ENCODE measurements at places on chromosomes 13 and 19. TPM values are rescaled to one million over a fixed set of nuclear protein-coding genes. Genes with fewer than 3 reads are reported as not detected.

MAG gene
- not detected for total RNA-seq

C1QTNF9B gene
- not detected for total RNA-seq

ESD gene
- 41.7 TPM for total RNA-seq

PABPC3 gene
- total RNA-seq = 0.21 TPM

NCR1 gene
- total RNA-seq = not detected

All from nasal cavity respiratory epithelium epithelial cell of viscerocranial mucosa (primary cell).